NCI-H2081 (cell line): ENCODE measurements at places on chromosomes 12 and 14.

DNA sequence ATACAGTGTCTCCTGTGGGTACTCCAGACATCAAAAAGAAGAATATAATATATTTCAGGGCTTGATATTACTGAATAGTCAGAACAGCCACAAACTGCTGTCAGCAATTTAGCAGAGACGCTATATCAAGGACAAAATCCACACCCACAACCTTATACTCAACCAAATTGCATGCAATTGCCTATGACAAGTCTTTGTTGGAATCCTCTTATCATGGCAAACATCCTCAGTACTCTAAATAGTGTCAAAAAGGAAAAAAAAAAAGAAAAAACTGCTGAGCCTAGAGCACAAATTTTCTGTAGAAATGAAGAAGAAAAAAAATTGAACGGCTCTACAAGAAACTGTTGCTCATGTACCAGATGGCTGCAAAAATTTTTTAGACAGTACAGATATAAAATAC, 485.7 kb downstream of the TMTC2 start:
- no peak for DNase-seq

- DNase-seq, result no peak
Measured at GRCh38 chr14:101582294-101582693, 21.0 kb downstream of the DIO3 start.

DNA sequence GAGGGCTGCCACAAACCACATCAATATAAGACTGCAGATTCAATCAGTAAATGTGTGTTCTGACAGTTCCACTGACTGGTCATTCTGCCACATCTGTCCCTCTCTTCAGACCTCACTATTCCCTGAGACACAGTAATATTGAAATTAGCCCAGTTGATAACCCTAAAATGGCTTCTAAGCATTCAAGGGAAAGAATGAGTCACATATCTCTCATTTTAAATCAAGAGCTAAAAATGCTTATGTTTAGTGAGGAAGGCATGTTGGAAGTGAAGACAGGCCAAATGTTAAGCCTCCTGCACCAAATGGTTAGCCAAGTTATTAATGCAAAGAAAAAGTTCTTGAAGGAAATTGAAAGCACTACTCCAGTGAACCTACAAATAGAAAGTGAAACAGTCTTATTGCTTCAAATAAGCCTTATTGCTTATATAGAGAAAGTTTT, 24.5 kb upstream of the KIF21A start:
- no peak for DNase-seq

DNA sequence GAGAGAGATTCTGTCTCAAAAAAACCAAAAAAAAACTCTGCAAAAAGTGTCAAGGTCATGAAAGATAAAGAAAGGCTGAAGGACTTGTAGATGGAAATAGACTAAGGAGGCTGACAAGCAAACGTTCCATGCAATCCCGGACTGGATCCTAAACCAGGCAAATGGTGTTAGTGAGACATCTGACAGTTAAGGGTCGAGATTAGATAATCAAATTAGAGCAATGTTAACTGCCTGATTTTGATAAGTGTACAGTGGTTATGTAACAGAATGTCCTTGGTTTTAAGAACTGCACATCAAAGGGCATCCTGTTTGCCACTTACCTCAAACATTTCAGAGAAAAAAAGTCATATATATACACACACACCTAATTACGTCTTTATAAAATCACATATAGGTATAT, 3.5 kb upstream of the RAN start:
- DNase-seq, result no peak

GRCh38 chr12:28558250-28558649, 368.0 kb downstream of the CCDC91 start:
- DNase-seq, result no peak

DNA sequence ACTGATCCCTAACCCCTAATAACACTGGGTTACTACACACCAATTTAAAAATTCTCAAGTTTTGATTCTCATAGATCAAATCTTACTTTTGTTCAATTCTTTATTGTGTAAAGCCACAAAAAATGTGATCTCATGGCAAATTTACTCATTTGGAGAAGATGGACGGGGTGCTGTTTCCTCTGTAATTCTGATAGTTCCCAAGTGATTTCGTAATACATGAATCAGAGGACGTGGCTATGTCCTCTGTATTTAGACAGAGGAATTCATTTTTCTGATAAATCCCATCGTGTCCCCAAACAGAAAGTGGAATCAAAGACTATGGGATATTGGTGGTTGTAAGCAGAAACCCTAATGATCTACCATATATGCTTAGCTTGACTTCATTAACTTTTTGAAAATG, 76.6 kb upstream of the GNG2 start:
- no peak for DNase-seq

DNA sequence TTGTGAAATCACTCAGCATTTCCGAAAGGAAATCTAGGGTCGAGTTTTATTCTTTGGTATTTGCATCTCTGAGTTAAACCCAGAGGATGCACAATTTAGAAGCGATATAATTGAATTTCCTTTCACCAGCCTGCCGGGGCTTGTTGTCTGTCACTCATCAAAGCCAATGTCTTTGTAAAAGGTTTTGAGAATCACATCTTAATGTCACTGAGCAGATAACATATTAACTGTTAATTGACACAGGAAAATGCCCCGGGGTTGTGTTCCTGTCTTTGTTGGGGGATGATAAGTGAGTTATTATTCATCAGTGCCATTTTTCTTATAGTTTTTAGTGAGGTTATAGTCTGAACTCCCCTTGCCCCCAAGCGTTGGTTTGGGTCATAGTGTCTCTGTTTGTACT, 73.4 kb downstream of the DUSP6 start:
- no peak for DNase-seq

GRCh38 chr12:130633771-130634170, 82.3 kb downstream of the RIMBP2 start:
- peak; percentile 92 for DNase-seq

DNA sequence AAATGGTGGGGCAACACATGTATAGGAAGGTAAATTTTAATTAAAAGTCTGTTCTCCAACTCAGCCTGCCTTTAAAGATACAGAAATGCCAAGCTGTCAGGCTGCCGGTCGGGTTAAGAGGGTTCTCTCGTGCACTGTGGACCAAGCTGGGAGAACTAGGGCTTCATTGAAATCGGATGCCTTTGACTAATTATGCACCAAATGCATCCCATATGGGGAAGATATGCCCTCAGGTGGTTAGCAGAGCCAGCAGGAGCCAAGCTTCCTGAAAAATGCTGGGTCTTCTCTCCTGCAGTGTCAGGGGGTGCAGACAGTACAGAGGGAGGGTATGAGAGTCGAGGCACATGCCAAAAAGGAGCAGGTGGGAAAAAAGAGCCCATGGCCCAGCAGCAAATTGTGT, 236.1 kb downstream of the CACNA1C start:
- peak; percentile 45 for DNase-seq

GRCh38 chr12:117120787-117121186, 21.6 kb upstream of the TESC start:
- no peak for DNase-seq

DNA sequence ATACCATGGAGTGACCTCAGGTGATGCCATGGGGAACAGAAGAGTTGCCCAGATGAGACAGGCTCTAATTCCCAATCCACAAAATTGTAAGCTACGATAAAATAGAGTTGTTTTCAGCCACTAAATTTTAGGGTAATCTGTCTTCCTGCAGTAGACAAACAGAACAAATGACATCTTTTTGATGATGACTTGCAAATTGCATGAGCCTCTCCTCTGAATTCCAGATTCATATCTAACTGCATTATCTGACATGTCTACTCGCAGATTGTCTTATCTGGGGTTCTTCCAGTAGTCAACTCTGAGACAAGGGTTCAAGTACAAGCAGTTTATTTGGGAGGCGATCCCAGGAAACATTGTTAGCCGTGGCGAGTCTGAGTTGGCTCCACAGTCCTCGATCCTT, 14.4 kb upstream of the ERC1 start:
- no peak for DNase-seq

- no peak for DNase-seq
Measured at GRCh38 chr14:70773182-70773862, 36.0 kb downstream of the MAP3K9 start.

DNA sequence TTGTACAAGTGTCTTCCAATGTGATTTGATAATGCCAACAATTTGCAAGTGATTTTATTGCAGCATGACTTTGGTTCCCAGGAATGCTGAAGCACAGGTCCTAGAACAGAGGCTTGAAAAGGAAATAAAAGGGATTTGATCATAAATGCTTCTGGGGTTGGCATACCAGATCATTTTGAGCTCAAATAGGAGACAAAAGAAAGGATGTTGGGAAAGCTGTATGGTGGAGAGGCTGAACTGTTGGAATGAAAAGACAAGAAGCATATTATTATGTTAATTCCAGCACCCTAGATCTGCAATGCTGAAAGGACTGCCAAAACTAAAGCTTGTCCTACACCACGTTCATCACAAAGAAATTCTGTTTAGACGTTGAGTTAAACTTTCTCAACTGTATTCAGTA, 143.1 kb downstream of the BICD1 start:
- DNase-seq, result no peak

DNA sequence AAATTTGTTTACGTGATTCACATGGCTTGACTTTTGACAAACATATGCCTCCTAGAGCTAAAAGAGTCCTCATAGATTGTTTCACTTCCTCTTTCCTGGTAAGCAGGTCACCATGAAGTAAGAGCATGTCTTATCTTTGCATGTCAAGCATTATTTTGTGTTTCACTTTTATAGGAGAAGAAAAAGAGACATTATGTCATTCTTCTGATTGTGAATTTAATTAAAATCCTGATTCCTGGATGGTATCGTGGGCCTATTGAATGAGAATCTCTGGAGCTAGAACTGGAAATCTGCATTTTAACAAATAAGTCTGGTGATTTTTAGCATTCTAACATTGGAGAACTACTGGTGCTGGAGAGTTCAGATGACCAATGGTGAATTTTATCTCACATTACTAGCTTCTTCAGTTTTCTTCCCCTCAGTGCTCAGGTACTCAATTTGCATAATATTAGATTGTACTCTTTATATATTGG, 218.6 kb upstream of the ATP2B1 start:
- no peak for DNase-seq

DNA sequence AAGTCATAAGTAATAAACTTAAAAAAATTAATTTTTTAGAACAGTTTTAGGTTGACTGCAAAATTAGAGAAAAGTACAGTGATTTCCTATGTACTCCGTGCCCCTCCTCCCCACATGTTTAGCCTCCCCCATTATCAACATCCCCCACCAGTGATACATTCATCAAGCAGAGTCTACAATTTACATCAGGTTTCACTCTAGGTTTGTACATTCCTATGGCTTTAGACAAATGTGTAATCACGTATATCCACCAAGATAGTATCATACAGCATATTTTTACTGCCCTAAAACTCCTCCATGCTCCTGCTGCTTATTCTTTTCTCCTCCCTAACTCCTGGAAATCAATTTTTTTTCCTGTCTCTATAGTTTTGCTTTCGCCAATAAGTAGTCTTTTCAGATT, 438.7 kb downstream of the LRFN5 start:
- no peak for DNase-seq

DNA sequence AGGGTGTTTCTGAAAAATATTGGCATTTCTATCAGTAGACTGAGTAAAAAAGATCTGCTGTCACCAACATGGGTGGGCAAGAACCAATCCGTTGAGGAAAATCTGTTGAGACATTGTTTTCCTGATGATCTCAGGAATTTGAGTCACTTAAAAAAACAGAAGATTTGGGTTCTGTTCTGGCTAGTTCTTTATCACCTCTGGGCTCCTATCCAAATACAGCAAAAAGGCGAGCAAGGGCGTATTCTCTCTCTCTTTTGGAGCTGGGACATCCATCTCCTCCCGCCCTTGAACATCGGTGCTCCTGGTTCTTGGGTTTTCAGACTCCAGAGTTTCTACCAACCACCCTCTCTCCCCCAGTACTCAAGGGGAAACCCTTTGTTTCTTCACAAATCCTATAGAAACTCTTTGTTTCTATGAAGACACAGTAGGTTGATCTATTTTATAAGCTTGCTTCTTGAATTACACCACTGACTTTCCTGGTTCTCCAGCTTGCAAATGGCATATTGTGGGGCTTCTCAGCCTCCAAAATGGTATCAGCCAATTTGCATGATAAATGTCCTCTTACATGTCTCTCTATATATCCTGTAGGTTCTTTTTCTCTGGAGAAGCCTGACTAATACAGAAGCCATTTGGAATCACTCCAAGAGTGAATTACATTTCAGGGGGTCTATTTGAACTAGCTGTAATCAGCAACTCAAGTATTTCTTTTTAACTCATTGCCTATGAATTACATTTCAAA, 263.9 kb upstream of the TMTC1 start:
- DNase-seq, result no peak

DNA sequence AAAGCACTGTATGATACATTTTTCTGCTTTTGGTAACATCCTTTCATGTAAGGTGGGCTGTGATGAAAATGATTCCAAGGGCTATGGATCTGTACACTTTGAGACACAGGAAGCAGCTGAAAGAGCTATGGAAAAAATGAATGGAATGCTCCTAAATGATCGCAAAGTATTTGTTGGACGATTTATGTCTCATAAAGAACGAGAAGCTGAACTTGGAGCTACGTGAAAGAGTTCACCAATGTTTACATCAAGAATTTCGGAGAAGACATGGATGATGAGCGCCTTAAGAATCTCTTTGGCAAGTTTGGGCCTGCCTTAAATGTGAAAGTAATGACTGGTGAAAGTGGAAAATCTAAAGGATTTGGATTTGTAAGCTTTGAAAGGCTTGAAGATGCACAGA, 22.1 kb upstream of the SRGAP1 start:
- DNase-seq, result no peak

DNA sequence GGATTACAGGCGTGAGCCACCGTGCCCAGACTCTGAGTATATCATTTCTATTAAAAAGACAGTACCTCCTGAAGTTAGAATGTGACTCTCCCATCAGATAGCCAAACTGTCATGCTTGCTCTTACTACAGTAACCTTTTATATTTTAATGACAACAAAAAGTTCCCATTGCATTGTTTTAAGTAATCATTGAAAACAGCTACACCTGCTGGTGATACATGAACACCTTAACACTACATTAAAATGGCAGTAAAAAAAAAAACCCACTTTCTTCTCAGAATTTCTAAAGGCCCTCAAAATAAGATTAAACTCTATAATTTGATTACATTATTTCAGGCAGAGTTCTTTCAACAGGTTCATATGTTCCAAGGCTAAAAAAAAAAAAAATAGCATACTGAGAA, 76.7 kb downstream of the SH2B3 start:
- no peak for DNase-seq

DNA sequence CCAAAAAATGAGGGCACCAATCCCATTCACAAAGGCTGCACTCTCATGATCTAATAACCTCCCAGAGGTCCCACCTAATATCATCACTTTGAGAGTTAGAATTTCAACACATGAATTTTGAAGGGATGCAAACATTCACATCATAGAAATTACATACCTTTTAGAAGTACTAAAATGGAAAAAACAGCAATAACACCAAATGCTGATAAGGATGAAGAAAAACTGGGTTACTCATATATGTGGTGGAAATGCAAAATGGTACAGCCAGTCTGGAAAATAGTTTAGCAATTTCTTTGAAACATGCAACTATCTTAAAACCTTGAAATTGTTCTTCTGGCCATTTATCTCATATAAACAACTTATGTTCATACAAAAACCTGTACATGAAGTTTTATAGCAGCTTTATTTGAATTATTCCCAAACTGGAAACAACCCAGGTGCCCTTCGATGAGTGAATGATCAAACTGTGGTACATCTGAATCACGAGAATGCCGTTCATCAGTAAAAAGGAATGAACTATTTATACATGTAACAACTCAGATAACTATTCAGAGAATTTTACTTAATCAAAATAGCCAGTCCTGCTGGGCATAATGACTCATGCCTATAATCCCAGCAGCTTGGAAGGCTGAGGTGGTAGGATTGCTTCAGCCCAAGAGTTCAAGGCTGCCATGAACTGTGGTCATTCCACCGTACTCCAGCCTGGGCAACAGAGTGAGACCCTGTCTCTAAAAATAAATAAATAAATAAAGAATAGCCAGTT, 109.4 kb upstream of the SSTR1 start:
- DNase-seq, result no peak
